ENCODE measurements at places on chromosomes 1 and 21.

DNA sequence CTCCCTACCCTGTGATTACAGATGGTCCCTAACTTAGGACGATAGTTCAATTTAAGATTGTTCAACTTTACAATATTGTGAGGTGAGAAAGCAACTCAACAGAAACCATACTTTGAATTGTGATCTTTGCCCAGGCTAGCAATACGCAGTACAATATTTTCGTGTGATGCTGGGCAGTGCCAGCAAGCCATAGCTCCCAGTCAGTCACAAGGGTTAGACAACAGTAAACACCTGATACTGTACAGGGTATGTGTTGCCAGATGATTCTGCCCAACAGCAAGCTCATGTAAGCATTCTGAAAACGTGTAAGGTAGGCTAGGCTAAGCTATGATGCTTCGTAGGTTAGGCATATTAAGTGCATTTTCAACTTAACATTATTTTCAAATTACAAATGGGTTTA lies 11.9 kb downstream of the GPBP1L1 start:
- no peak for DNase-seq

DNA sequence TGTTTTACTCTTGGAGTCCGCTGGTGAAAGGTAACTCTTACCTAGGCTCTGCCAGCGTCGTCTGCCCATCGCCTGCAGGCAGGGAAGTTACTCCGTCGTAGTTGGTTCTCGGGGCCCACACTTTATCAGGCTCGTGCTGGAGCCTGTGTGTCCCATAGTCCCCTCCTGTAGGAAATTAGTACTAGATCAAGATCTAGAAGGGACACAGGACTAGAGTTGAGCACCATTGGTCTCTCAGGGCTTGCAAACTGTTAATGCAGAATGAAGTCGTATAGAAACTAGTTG lies 940 bp downstream of the SRRM1 start:
- no peak for DNase-seq

DNA sequence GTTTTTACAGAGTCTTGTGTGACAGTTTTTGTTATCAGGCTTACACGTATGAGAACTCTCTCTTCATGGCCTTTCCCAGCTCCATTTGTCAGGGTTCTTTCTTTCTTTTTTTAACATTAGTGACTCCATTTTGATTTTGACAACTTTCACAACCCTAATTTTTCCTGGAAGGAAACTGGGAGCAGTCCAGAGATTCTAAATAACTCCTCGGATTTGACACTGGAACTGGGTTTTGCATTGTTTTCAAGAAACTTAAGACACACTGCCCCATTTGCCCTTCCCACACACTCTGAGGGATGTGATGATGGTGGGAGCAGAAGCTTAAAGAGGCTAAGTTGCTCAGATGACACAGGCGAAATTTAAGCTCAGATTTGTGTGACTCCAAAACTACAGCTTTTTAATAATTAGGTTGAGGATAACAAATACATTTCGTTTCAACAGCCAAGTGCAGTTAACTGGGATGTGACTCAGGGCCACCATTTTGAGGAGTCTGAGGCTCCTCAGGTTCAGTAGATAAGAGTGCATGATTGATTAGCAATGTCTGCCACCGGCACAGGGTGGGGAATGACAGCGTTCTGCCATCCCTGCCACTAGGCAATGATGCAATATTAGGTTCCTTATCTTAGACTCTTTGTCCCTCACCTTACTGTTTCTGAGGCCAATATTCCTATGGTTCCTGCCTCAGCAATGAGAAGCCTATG lies 95.1 kb upstream of the ATP1A1 start:
- no peak for DNase-seq

GRCh38 chr1:39488793-39489566 lies 2.5 kb upstream of the BMP8A start:
- DNase-seq: no peak

- no peak for DNase-seq
Observed at GRCh38 chr1:54681358-54681757, 34.3 kb upstream of the TTC4 start.

DNA sequence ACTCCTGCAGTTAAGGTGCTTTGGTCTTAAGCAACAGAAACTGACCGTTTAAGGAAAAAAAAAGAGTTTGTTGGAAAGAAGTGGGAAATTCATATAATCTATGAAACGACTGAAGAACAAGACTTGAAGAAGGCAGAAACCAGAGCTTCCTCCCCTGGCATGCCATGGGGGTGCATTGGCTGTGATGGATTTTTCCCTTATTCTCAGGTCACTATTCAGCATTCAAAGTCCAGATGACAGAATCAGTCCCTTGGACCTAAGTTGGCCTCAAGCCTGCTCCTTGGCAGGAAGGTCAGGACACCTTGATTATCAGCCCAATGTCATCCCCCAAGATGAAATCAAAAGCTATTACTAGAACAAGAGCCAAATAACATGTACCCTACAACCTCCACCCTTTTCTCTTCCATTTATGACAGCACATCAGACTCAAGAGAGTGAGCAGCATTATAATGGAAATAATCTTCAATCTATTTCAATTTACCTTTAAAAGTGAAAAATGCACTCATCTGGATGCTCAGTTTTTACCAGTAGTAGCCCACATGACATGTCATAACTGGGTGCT lies 15.8 kb upstream of the TMEM9 start:
- DNase-seq: no peak

- DNase-seq: no peak
Observed at GRCh38 chr1:234489007-234489697, 10.2 kb upstream of the TARBP1 start.

DNA sequence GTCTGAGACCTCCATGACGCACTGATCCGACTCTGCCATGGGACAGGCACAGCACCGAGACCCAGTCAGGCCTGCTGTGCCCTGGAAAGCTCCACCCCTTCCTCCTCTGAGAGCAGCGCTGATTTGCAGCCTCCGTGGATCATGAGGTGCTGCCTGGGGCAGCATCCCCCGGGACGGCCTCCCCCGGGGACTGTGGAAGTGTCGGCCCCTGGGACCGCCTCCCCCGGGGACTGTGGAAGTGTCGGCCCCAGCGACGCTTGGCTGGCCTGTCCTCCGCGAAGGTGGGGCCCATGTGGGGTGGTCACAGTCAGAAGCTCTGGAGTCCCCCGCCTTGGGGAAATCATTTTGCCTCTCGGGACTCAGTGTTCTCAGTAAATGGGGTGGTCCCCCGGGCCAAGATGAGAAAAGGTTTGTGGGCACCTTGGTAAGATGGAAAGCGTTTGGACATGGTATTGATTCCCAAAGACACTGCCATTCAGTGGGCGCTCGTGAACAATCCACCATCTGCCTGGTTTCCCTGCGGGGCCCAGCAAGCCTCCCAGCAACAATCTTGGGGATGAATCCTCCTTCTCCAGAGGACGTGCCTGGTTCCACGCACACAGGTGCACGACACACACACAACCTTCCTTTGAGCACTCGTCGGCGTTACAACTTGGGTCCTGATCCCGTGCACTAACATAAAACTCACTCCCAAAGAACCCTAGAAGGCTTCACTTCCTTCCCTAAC lies 3.0 kb downstream of the TFF2 start:
- DNase-seq: no peak

- DNase-seq: no peak
Observed at GRCh38 chr1:194952171-194952570, 1656.1 kb downstream of the KCNT2 start.

- no peak for DNase-seq
Observed at GRCh38 chr1:14598007-14598497, 433 bp upstream of the KAZN start.

GRCh38 chr1:162502928-162503327 lies 5.3 kb downstream of the UHMK1 start:
- DNase-seq: no peak
